ENCODE measurements at places on chromosomes 7 and 10. TPM values are rescaled to one million over a fixed set of nuclear protein-coding genes. Genes with fewer than 3 reads are reported as not detected.

DNA sequence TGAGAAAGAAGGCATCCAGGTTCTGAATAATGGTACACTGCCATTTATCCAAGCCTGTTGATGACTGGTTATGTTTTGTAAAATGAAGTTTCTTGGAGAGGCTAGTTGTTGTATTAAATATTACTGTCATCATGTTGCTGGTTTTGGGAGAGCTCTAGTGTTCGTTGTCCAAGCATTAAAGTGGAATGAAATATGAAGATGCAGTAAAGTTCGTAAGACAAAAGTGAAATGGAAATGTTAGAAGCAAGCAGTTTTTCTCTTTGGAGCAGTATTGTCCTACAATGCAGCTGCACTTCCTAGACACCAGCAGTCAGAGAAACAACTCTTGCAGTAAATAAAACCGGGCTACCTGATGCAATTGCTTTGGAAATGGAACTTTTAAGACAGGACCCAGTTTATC lies 156.8 kb upstream of the FZD1 start:
- H3K27me3 ChIP-seq = no peaks in the 10 kb centered on the region
- peaks cover 1% of the 10 kb centered on the region for H3K4me1 ChIP-seq
- no peaks in the 10 kb centered on the region for H3K36me3 ChIP-seq
- no peak for DNase-seq

Gene TNS3
- total RNA-seq = 67.3 TPM

GRCh38 chr10:51063659-51064535 lies 10.4 kb upstream of the PRKG1 start:
- H3K27ac ChIP-seq = no peak overlapping the region
- H3K27me3 ChIP-seq = peaks cover 3% of the 10 kb centered on the region
- peak; percentile 3 for DNase-seq
- H3K4me1 ChIP-seq = no peaks in the 10 kb centered on the region
- no peaks in the 10 kb centered on the region for H3K36me3 ChIP-seq

DNA sequence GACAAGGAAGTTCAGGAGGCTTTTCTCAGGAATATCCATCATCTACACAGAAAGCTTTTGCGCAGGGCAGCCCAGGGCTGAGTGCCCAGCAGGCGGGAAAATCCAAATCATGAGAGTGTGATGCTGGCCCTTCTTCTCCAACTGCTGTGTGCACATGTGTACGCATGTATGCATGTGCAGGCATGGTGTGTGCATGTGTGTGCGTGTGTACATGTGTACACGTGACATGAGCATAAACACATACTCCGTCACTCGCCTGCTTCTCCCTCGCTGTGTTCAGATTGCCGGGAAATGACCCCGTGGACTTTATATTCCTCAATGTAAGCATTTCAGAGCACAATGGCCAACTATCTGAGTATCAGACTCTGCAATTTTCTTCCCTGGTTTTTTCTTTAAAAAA lies 85.1 kb downstream of the PRPF18 start:
- no peak overlapping the region for H3K4me3 ChIP-seq
- no peak for DNase-seq
- H3K4me1 ChIP-seq = no peaks in the 10 kb centered on the region
- no peak overlapping the region for H3K27ac ChIP-seq
- peaks cover 81% of the 10 kb centered on the region for H3K36me3 ChIP-seq
- H3K27me3 ChIP-seq = no peaks in the 10 kb centered on the region
